ENCODE measurements at places on chromosomes 5 and 9. TPM values are rescaled to one million over a fixed set of nuclear protein-coding genes. Genes with fewer than 3 reads are reported as not detected.

DNA sequence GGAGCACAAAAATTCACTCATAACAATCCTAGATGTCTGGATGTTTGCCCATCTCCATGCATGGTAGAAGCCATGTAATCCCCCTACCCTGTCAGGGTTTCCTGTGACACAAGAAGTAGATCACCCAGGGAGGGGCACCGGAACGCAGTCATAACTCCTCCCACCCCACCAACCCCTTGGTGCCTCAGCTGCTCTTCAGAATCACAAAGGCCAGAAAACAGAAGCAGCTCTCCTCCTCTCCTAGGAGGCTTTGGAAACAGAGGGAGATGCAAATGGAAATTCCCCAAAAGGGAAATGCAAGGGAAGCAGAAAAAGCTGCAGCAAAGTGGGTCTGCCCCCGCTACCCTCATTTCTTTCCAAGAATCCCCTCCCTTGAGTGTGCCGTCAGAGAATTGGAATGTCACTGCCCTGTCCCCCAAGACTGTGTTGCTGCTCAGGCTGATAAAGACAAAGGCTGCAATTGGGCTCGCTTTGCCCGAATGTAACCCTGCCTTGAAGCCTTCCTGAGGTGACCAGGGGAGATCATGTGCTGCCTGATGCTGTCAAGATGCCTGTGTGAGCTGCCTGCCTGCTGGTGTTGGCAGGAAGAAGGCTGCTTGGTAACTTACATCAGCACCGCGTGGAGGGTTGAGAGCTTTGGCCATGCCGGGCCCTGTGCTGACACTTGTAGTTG is 65.5 kb upstream of the ABCA1 start:
- DNase-seq = peak; percentile 78

GRCh38 chr9:108434502-108434901 is 421.3 kb downstream of the ACTL7B start:
- DNase-seq = no peak

The IL5 gene
- total RNA-seq = not detected

- no peak for DNase-seq
These were observed 411.1 kb upstream of the NUDT12 start for GRCh38 chr5:103973669-103974068.

- no peak for DNase-seq
These were observed 49.6 kb upstream of the ANKRD31 start for GRCh38 chr5:75286211-75286773.

DNA sequence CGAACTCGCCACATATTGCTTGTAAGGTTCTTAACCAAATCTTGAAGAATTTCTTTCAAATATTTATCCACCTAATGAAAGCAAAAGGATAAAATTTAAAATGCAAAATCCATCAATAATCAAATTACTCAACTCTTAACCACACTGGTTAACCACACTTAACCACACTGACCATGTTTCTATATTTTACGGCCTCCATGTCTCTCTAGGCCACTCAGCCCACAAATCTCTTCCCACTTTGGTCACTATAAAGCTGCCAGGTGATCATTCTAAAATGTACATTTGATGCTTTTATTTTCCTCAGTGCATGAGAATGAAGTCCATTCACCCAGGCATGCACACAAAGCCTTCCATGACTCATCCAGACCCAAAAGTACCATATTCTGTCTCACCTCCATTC is 56.4 kb upstream of the OR2K2 start:
- no peak for DNase-seq

The ZNF366 gene
- total RNA-seq = not detected

The TAS2R1 gene
- not detected for total RNA-seq

DNA sequence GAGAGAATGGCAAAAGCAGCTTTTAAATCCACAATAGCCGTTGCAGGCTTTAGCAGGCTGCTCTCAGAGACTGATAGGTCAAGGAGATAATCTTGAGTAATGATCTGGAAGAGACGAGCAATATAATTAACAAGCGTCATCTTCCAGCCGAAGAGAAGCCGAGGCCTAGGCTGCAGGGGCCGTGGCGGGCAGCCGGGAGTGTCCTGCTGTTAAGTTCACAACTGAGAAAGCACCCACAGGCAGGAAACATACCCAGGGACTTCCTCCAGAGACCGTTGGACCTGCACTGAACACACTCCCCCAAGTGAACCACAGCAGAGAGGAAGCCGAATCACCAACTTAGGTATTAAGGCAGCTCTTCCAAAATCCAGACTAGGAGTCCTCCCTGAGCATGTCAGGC is 182.3 kb downstream of the IRX2 start:
- DNase-seq = no peak

DNA sequence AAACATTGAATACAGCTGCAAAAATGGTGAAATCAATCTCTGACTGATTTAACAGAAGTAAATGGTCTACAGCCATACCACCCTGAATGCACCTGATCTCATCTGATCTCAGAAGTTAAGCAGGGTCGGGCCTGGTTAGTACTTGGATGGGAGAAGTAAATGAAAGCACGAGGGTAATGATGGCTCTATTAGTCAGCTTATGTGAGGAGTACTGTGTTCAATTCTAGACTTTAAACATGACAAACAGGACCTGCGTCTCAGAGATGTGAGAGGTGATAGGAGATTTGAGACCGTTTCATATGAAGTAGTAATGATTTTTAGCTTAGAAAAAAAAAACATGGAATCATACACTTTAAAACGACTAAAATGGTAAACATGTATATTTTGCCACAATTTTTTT is 77.1 kb upstream of the SUSD1 start:
- DNase-seq = no peak

The ZNF454 gene
- total RNA-seq = 2.6 TPM

The LRRC19 gene
- not detected for total RNA-seq

GRCh38 chr9:10875752-10876151 is 262.9 kb upstream of the PTPRD start:
- peak; percentile 64 for DNase-seq

GRCh38 chr9:93357649-93358048 is 93.8 kb upstream of the FAM120A start:
- DNase-seq = no peak

The ADAMTS6 gene
- 20.8 TPM for total RNA-seq

GRCh38 chr9:137802021-137802420 is 75.6 kb upstream of the CACNA1B start:
- no peak for DNase-seq

DNA sequence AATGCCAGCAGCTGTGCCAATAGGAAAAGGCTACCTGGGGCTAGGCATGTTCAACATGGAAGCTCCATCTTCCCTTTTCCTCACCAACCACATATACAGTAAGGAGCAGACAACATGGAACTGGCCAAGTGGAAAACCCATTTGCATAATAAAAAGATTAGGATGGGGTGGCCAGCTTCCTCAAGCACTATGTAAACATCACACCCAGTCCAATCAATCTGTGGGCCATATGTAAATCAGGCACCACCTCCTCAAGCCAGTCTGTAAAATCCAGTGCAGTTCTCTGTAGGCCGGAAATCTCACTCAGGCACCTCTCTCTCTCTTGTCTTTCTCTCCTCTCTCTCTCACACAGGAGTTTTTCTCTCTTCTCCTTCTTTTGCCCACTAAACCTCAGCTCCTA is 360.2 kb upstream of the GRIA1 start:
- DNase-seq = no peak

DNA sequence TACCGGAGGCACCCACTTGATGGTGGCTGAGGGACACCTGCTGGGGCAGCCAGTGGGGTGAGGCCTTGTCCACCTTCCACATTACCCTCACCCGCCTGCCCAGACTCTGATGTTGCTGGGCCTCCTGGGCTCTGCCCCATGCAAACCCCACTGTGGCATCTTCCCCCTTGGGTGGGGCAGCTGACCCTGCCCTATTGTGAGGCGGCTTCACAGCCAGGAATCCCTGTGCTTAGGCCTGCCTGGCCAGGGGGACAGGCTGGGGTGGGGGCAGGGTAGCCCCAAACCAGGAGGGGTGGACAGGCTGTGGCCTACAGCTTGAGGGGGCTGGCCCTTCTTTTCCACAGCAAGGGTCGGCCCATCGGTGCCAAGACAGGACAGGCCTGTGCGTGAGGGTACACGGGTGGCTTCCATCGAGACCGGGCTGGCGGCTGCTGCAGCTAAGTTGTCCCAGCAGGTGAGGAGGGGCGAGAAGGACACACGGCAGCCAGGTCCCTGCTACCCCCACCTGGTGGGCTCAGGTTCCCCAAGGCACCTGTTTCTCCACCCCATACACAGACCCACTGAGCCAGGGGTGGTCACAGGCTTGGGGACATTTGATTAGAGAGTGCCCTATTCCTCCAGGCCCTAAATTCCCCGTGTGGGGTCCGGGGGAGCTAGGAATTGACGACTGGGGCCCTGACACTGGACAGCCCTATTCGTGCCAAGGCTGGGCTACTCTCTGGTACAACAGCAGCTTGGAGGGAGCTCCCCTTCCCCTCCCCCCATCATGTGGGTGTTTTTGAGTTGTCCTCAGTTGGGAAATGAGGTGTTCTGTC is 99.2 kb downstream of the PHF2 start:
- DNase-seq = no peak

- peak; percentile 21 for DNase-seq
These were observed 229.4 kb downstream of the DMAC1 start for GRCh38 chr9:7570107-7570720.

DNA sequence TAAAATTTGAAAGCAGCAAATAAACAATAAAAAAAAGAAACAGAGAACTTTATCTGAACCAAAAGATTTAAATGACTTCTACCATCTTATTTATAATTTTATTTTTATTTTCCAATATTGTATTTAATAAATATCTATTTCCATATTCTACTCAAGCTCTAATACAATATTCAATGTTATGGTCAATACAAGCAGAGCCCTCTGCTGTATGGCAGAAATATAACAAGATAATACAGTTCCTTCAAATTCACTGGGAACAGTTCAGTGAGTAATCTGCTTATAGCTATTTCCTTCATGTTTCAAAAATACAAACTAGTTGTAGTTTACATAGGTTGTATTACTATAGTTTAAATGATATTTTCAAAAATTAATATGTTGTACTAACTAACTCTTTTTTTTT is 332.7 kb downstream of the PRDM9 start:
- no peak for DNase-seq

DNA sequence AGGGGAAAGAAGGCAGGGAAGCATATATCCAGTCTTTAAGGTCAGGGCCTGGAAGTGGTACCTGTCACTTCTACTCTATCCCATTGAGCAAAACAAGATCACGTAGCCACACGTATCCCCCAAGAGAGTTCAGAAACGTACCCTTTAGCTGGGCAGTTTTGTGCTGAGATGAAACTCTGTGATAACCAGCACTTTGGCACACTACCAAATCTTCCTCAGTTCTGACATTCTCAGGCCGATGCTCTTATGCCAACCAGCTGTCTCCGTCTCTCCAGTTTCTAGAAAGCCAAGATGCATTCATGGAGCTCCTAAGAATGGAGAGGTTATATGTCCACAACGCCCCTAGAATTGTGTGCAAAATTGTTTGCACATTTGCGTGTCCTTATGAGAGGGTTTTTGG is 176.6 kb upstream of the MSX2 start:
- no peak for DNase-seq

GRCh38 chr5:124553911-124554310 is 192.5 kb downstream of the ZNF608 start:
- no peak for DNase-seq

DNA sequence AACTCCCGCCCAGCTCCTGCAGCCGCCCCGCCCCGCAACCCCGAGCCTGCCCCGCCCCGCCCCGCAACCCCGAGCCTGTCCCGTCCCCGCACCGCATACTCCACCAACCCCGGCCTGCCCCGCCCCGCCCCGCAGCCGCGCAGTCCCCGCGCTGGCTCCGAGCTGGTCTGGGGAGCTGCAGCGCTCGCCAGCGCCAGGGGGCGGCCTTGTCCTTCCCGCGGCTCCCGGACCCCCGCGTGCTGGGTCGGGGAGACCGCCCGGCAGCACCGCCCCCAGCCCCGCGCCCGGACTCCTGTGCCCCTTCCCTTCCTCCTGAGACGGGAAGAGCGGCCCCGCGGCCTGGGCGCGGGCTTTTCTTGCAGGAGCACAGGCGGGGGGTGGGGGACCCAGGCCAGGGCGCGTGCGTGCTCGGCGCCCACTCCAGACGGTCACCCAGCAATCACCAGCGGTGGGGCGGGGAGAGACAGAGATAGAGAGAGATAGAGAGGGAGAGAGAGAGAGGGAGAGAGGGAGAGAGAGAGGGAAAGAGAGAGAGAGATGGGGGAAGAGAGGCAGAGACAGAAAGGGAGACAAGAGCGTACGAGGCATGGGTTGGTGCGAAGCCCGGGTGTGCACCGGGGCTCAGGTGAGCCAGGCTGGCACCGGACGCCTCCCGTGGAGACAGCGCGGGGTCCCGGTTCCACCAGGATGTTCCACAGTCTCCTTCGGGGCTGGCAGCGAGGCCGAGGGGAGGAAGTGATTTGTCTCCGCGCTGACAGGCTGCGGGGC is 14.7 kb upstream of the TMEM250 start:
- peak; percentile 65 for DNase-seq

The DRD1 gene
- 0.06 TPM for total RNA-seq
